Transverse colon (tissue), 4 donors: ENCODE measurements at places on chromosomes 1 and 21. TPM values are rescaled to one million over a fixed set of nuclear protein-coding genes. Genes with fewer than 3 reads are reported as not detected.

Gene LCE3D
- not detected for total RNA-seq

Gene AIM2
- total RNA-seq, result not detected

Gene LCE2C
- not detected for total RNA-seq

Gene LIN28A
- not detected for total RNA-seq

Gene DDR2
- 48.9 TPM for total RNA-seq

Gene TFF2
- not detected for total RNA-seq

Gene APOBEC4
- not detected for total RNA-seq

Gene TNFSF4
- total RNA-seq, result 1.6 TPM

Gene CAMSAP2
- total RNA-seq, result 8.9 TPM

Gene APCS
- not detected for total RNA-seq

Gene SLC25A34
- total RNA-seq, result 73.3 TPM

Gene USF1
- 78.2 TPM for total RNA-seq

Gene KCNH1
- total RNA-seq, result 9.4 TPM

Gene TRIM58
- total RNA-seq, result 2.0 TPM

Gene S100A7
- total RNA-seq, result not detected

Gene BSDC1
- 121 TPM for total RNA-seq

Gene TMEM61
- total RNA-seq, result 9.2 TPM
